ENCODE measurements at places on chromosomes 6 and 20.

GRCh38 chr20:3814928-3815495, 5.3 kb upstream of the AP5S1 start:
- DNase-seq: no peak

DNA sequence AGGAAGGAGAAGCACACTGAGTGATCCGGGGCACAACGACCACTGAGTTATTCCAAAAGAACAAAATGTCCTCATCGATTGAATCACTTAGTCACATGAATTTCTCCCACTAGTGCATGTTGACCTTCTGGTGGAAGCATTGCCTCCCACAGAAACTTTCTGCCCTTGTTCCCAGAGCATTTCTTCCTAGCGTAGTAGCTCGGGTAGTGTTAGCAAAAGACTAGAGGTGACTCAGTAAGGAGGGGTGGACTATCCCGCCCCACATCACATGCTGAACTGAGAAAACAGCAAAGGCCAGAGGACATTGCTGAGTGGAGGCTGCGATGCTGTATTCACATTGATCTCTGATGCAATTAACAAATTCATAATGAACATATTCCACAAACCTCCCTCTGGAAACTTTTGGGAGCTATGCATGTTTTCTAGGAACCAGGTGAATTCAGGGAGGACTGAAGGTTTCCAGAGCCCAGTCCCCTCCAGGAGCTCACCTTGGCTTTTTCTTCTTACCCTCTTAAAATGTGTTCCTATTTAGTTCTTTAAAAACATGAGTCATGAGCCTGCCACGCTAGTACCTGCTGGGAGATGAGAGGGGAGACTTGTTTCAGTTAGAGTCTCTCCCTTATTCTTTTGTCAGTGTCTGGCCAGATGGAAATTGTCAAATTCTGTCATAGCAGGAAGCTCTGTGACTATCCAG, 507.9 kb downstream of the CDH26 start:
- no peak for DNase-seq

- DNase-seq: no peak
Observed at GRCh38 chr20:1041845-1042390, 39.8 kb upstream of the RSPO4 start.

DNA sequence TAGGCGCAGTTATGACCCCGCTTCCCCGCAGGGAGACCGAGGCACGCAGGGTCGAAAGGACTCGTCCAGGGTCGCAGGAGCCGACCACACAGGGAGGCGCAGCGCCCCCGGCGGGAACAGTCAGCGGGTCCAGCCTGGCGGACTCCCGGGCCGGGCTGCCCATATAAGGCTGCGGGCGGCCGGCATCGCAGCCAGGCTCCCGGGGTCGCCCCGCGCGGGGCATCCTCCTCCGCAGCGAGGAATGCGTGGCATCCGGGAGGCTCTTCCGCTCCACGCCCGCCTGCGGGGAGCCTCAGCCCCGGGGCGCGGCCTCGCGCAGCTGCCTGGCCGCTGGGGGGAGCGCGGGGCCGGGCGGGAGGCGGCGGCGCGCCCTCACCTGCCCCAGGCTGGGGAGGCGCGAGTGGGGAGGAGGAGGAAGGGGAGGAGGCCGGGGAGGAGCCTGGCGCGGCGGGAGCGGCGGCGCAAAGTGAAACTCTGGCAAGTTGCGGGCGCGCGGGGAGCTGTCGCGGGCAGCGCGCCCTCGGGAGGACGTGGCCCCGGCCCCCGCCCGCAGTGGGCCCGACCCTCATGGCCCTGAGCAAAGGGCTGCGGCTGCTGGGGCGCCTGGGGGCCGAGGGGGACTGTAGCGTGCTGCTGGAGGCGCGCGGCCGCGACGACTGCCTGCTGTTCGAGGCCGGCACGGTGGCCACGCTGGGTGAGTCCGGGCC, at the start of gene SYNJ2:
Gene SYNJ2, plus strand, starts transcription at position 469 of the 707 bp plus-strand sequence. Its CDS starts 99 bp downstream, at position 568.
- DNase-seq: no peak

GRCh38 chr6:4543596-4543995, 232.6 kb upstream of the CDYL start:
- no peak for DNase-seq

DNA sequence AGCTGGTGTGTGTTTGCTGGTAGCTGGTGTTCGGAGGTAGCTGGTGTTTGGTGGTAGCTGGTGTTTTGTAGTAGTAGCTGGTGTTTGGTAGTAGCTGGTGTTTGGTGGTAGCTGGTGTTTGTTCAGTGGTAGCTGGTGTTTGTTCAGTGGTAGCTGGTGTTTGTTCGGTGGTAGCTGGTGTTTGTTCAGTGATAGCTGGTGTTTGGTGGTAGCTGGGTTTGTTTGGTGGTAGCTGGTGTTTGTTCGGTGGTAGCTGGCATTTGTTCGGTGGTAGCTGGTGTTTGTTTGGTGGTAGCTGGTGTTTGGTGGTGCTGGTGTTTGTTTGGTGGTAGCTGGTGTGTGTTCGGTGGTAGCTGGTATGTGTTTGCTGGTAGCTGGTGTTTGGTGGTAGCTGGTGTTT, 48.0 kb downstream of the BMP7 start:
- DNase-seq: no peak

All from NCI-H1417 treated with DMSO at 0.1 percent for 48 hours (cell line).